ENCODE measurements at places on chromosomes 6 and 20.

- peaks cover 13% of the 10 kb centered on the region for H3K36me3 ChIP-seq
- peak overlapping the region; percentile 56 for H3K27ac ChIP-seq
- H3K4me3 ChIP-seq, result no peak overlapping the region
- peaks cover 67% of the 10 kb centered on the region for H3K4me1 ChIP-seq
- no peaks in the 10 kb centered on the region for H3K27me3 ChIP-seq
Observed at GRCh38 chr20:32823737-32824588, 4.2 kb downstream of the MAPRE1 start.

DNA sequence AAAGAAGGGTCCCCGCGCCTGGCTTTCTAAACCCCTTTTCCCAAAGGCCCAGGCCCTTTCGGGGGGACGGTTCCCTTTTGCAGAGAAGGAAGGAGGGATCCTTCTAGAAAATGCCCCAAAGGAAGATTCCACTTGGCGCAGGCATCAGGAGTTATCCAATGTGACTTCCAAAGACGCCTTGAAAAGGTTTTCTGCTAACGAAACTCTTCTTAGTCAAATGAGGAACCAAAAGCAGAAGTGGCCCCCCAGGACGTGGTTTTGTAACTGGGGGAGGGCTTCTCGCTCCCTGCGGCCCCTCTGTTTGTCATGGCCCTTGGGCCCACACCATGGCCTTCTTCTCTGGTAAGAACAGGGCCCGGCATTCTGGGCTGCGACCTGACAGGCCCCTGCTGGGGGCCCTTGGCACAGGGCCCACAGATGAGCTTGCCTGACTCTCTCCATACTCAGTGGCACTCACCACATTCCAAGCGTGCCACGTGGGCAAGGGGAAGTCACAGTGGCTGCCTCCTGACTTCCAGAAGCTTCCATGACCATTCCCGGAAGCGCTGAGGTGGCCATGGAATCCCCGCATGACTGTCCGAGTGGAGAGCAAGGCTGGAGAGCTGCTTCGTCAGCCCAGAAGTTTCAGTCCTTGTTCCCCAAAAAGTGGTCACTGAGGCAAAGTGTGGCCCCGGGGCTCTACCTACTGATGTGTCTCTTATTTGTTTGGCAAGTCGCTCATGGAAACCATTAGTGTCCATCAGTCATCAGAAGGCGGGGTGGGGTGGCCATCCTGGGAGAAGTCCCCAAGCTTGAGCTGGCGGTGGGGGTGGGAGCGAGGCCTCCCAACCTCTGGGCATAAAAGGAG, 834 bp upstream of the CTSZ start:
- H3K4me1 ChIP-seq, result peaks cover 55% of the 10 kb centered on the region
- H3K27me3 ChIP-seq, result no peaks in the 10 kb centered on the region
- peak overlapping the region; percentile 80 for H3K27ac ChIP-seq
- H3K4me3 ChIP-seq, result peak overlapping the region; percentile 90

GRCh38 chr6:153727885-153728284, 311.2 kb upstream of the OPRM1 start:
- H3K4me1 ChIP-seq, result no peaks in the 10 kb centered on the region
- no peak overlapping the region for H3K27ac ChIP-seq
- no peak for DNase-seq
- no peaks in the 10 kb centered on the region for H3K36me3 ChIP-seq
- H3K27me3 ChIP-seq, result no peaks in the 10 kb centered on the region

DNA sequence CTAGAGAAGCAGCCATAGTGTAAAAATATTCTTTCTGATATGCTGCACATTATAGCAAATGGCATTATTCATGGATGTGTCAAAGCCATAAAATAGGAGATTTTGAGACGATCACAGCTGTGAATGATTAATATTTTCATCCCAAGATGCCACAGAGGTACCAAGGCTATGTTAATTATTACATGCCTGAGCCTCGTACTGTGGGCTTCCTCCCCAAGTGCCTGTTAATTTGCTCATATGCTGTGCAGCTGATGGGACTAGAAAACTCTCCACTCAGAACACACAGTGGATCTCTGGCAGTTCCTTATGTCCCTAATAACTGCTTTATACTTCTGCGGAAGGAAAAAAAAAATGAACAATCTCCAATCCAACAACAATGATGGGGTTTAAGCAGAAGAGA, 184.9 kb upstream of the TSHZ2 start:
- H3K36me3 ChIP-seq, result no peaks in the 10 kb centered on the region
- H3K4me1 ChIP-seq, result no peaks in the 10 kb centered on the region
- no peak for DNase-seq
- no peak overlapping the region for H3K27ac ChIP-seq
- no peaks in the 10 kb centered on the region for H3K27me3 ChIP-seq

GRCh38 chr6:63447134-63447533, 125.1 kb upstream of the LOC128125822 start:
- peaks cover 7% of the 10 kb centered on the region for H3K4me1 ChIP-seq
- DNase-seq, result no peak
- H3K27ac ChIP-seq, result peak overlapping the region; percentile 57
- H3K36me3 ChIP-seq, result no peaks in the 10 kb centered on the region
- H3K27me3 ChIP-seq, result no peaks in the 10 kb centered on the region

DNA sequence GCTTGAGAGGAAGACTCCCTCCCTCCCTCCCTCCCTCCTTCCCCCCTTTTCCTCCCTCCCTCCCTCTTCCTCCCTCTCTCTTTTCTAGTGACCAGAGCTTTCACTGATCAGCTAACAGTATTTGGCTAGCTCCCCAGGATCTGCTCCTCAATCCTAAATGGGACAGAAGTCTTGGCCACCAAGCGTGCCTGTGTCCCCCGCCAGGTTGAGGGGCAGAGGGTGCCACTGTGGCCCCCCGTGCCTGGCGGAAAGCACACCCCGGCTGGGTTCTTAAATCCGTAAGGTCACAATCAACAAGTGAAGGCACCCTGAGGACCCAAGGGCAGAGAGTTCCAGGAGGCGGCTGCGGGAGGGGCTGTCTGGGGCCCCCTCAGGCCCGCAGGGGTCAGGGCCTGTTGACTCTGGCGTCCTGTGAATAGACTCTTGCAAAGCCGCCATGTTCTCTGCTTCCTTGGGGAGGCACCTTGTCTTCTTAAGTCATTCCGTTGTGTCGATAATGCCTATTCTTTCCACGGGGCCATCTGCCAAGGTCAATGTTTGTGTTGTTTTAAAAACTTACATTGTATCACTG, 38.9 kb upstream of the STX16 start:
- peaks cover 20% of the 10 kb centered on the region for H3K4me1 ChIP-seq
- H3K4me3 ChIP-seq, result no peak overlapping the region
- H3K36me3 ChIP-seq, result no peaks in the 10 kb centered on the region
- H3K27ac ChIP-seq, result no peak overlapping the region
- H3K27me3 ChIP-seq, result no peaks in the 10 kb centered on the region

DNA sequence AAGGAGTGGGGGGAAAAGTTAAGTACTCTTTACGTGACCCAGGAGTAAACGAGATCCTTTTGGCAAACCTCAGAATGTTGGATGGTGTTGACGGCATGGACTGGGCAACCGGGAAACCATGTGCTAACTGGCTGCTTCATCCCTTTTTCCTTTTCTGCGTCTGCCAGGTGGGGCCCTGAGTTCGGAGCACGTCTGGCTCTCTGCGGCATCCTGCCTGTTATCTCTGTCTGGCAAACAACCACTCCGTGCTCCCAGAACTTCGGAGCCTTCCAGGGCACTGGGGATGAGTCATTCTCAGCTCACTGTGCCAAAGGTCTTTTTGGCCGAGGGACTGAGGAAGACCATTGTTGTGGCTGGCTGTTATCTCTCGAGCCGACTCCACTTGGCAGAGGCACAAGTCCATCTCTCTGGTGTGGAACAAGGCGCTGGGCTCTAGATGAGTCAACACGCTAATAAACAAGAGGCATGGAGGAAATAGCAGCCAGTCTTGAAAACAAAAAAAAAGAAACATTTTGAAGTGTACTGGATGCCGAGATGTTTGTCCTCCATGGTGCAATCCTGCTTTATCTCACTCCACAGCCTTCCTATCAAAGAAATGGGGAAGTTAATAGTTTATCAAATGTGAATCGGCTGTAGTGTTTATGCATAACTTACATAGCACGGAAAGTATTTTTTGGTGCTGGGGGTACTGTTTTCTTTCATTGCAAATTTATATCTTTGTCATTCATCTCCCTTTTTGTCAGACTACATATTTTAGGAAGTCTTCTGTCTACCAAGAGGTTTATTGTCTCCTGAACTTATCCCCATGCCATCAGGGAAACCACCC, 64.6 kb upstream of the TXNDC5 start:
- H3K4me3 ChIP-seq, result no peak overlapping the region
- no peak for DNase-seq

GRCh38 chr6:157982102-157982562, 469 bp downstream of the SYNJ2 start:
- no peak for DNase-seq
- no peaks in the 10 kb centered on the region for H3K27me3 ChIP-seq
- peak overlapping the region; percentile 89 for H3K27ac ChIP-seq
- peaks cover 56% of the 10 kb centered on the region for H3K4me1 ChIP-seq
- peak overlapping the region; percentile 91 for H3K4me3 ChIP-seq

DNA sequence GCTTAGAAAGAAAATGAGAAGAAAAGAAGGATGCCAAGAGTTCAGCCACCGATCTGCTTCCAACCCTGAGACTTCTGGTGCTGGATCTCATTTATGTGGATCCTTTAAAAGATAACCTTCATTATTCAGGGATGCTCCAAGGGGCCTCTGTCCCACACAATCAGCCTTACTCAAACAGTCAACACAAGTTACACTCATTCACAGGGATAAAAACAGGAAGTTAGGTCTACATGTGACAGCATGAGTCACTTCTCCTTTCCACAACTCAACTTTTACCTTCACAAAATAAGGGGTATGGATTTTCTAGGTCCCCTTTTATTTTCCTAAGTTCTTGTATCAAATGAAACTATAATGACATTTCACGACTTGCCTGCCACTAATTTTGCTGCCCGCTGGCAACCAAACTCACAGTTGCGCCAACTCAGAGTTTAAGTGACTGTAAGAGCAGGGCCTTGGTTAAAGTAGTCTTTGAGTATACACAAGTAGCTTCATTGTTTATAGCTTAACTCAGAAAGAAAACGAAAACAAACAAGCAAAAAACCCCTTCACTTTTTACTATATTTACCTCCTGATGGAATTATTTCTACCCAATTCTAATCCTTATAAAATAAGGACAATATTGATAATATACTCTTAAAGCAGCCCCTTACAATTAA, 278.8 kb upstream of the RUNX2 start:
- H3K27ac ChIP-seq, result no peak overlapping the region
- H3K4me1 ChIP-seq, result no peaks in the 10 kb centered on the region
- H3K27me3 ChIP-seq, result no peaks in the 10 kb centered on the region
- H3K36me3 ChIP-seq, result no peaks in the 10 kb centered on the region
- no peak for DNase-seq

DNA sequence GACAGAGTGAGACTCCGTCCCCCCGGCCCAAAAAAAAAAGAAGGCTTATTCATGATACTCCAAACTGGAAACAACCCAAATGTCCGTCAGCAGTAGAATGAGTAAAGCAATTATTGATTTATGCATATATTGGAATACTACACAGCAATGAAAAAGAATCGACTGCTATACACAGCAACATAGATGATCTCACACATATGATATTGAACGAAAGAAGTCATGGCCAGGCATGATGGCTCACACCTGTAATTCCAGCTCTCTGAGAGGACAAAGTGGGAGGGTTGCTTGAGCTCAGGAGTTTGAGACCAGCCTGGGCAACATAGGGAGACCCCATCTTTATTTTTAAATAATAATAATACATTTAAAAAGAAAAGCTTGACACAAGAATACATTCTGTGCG, 28.5 kb downstream of the BCAS4 start:
- no peak overlapping the region for H3K4me3 ChIP-seq
- no peak for DNase-seq

- H3K27ac ChIP-seq, result no peak overlapping the region
- H3K4me3 ChIP-seq, result no peak overlapping the region
- no peak for DNase-seq
- no peaks in the 10 kb centered on the region for H3K36me3 ChIP-seq
- no peaks in the 10 kb centered on the region for H3K27me3 ChIP-seq
Observed at GRCh38 chr20:40497899-40498691, 190.9 kb downstream of the MAFB start.

DNA sequence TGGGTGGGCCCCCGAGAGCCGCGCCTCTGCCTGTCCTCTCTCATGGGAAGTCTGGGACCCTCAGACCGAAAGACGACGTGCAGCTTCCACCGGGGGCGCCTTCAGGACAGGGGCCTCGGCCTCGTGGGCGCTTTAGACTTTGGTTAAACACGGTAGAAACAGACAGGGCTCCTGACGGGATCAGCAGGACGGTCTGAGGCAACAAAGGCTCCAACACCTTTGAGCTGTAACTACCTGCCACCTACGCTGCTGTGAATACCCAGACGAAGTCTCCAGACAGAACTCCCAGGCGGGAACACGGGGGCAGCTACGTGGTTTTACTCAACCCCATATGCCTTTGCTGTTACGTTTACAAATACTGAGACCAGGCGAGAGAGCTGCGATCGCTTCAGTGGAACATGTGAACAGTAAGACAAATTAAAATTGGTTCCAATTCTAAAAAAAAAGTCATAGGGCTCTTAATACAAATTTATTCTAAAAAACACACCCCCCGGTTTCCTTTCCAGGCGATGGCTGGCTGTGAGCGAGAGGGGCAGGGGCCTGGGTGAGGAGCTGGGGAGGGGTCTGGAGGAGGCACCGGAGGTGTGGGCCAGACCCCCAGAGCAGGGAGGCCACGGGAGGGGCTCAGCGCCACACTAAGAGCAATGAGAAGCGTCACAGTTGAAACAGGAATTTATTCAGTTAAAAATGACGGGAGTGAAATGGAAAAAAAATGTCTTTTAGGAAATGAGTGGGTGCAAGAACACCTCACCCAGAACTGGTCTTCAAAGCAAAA, 453.2 kb downstream of the QKI start:
- H3K27me3 ChIP-seq, result no peaks in the 10 kb centered on the region
- H3K4me1 ChIP-seq, result no peaks in the 10 kb centered on the region
- DNase-seq, result peak; percentile 74
- no peak overlapping the region for H3K4me3 ChIP-seq

DNA sequence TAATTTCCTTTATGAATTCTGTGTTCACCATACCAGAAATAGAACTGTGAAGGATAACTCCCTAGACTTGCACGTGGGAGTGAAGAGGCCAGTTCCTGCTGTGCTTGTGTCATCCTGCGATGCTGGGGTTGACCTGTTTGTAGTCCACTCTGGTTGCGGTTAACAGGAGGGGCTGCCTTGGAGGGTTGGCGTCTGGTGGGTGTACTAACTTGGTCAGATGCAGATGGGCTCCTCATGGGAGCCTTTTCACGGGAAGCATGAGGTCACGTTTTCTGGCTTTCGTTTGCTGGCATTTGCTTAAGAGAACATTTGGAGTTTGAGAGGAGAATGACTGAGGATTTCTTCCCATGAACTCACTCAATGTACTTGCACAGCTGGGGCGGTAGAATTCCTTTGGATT, 41.2 kb downstream of the IGF2R start:
- H3K27me3 ChIP-seq, result no peaks in the 10 kb centered on the region
- H3K4me3 ChIP-seq, result no peak overlapping the region
- peaks cover 22% of the 10 kb centered on the region for H3K36me3 ChIP-seq
- no peak for DNase-seq
- peaks cover 37% of the 10 kb centered on the region for H3K4me1 ChIP-seq

- peak; percentile 97 for DNase-seq
- H3K4me3 ChIP-seq, result no peak overlapping the region
- H3K27ac ChIP-seq, result peak overlapping the region; percentile 71
- no peaks in the 10 kb centered on the region for H3K36me3 ChIP-seq
- H3K4me1 ChIP-seq, result peaks cover 13% of the 10 kb centered on the region
- H3K27me3 ChIP-seq, result no peaks in the 10 kb centered on the region
Observed at GRCh38 chr20:49928411-49929141, 7.6 kb upstream of the RNF114 start.
